Activated naive CD4-positive, alpha-beta T cell (primary cell): ENCODE measurements at places on chromosomes 1 and 21.

GRCh38 chr1:178945763-178946266 is 74.9 kb upstream of the ANGPTL1 start:
- DNase-seq: no peak

- peak; percentile 59 for DNase-seq
These were observed 1.2 kb downstream of the ANP32E start for GRCh38 chr1:150234566-150235293.

GRCh38 chr1:203454986-203455471 is 20.6 kb upstream of the PRELP start:
- no peak for DNase-seq

DNA sequence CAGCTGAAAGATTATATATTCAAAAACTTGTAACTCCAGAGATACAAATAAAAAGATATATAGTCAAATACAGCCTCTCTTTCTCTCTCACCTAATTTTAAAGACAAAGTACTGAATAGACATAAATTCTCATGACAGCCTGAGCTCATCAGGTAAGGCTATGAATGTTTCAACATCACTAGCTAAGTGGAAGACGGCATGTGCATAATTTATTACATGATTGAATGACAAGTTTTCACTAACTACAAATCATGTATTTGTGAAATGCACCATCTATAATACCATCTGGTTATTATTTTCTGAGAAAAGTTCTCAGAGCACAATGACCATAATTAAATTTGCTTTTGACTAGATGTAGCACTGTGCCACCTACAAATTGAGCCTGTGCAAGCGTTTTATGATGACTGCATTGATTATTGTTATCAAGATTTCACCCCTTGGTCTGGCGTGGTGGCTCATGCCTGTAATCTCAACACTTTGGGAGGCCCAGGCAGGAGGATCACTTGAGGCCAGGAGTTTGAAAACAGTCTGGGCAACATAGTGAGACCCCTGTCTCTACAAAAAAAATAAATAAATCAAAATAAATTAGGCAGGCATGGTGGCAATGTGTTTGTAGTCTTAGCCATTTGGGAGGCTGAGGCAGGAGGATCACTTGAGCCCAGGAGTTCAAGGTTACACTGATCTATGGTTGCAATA is 128.2 kb downstream of the APP start:
- no peak for DNase-seq

GRCh38 chr1:12383001-12383400 is 153.2 kb downstream of the VPS13D start:
- DNase-seq: no peak

DNA sequence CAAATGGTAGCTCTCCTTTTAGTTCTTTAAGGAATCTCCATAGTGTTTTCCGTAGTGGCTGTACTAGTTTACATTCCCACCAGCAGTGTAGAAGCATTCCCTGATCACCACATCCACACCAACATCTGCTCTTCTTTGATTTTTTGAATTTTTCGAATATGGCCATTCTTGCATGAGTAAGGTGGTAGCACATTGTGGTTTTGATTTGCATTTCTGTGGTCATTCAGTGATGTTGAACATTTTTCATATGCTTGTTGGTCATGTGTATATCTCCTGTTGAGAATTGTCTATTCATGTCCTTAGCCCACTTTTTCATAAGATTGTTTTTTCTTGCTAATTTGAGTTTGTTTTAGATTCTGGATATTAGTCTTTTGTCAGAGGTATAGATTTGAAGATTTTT is 84.6 kb upstream of the B3GALT2 start:
- DNase-seq: no peak

GRCh38 chr1:31222176-31222575 is 17.5 kb downstream of the NKAIN1 start:
- DNase-seq: no peak

DNA sequence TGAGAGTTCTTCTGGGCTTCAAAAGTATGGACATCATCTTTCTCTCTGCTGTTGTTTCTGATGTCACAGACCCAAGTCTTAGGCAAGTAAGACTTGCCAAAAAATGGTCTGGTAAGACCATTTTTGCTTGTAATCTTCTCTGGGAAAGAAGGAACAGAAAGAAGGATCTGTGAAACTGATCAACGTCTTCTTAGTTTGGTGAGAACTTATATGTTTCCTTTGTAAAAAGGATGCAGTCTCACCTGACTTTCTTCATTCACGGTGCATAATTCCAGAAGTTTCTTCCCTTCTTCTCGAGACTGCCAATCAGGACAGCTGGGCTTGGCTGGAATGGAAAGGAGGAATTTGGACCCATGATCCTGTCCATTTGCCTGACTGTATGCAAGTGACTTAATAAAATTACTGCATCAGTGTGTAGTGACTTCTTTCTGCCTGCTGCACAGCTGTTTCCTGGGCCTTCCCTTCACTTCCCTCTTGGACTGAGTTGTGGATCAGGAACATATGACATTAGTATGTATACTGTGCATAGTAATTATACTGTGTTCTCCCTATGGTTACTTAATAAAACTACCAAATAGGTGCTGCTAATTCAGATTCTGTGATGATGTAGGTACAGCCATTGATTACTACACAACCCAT is 7.6 kb upstream of the DENND1B start:
- no peak for DNase-seq

GRCh38 chr1:165631342-165632151 is 513 bp downstream of the MGST3 start:
- DNase-seq: no peak

- DNase-seq: no peak
These were observed 4.9 kb downstream of the LBR start for GRCh38 chr1:225422795-225423517.

- no peak for DNase-seq
These were observed 114.3 kb upstream of the PLPPR4 start for GRCh38 chr1:99149952-99150351.

GRCh38 chr1:229221106-229222019 is 49.5 kb upstream of the RAB4A start:
- no peak for DNase-seq
